Naive thymus-derived CD4-positive, alpha-beta T cell (primary cell): ENCODE measurements at places on chromosomes 1 and 21. TPM values are rescaled to one million over a fixed set of nuclear protein-coding genes. Genes with fewer than 3 reads are reported as not detected.

Gene DSCAM
- total RNA-seq, result not detected in 2 replicates

DNA sequence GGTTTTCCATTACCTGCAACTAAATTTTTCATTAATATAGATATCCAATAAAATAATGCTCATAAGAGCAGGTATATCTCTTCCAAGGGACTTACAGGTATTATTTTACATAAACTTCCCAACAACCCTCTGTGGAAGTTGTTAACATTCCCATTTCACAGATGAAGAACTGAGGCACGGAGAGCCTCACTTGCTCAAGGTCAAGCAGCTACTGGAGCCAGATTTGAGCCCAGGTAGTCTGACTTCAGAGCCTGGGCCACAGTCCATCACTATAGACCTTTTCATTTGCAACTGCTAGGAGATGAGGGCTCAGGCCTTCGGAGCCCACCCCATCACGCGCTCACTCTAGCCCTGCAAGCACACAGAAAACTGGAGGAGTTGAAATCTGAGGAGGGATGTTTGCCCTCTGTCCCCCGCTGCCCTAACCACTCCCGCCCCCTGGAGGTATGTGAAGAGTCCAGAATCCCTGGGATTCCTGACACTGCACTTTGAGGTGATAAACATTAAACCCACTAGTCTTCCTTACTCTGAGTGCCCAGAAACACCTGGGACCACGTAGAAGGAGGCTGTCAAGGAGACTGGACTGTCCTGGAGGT lies 11.7 kb upstream of the ALPL start:
- DNase-seq, result no peak

DNA sequence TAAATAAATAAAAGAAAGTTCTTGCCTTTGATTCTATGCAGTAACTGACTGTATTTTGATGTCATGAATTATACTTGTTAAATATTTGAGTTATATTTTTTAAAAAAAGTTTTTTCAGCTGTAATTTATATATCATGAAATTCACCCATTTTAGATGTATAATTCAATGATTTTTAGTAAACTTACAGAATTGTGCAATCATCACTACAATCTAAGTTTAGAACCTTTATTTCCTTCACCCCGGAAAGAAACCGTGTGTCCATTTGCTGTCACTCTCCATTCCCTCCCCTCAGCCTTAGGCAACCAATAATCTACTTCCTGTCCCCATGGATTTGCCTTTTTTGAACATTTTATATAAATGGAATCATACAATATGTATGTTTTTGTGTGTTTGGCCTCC lies 32.5 kb upstream of the DISC1 start:
- DNase-seq, result no peak

GRCh38 chr1:243946946-243947345 lies 96.9 kb upstream of the AKT3 start:
- DNase-seq, result no peak

Gene HDAC1
- total RNA-seq, result 111 TPM

GRCh38 chr21:17602874-17603273 lies 9.8 kb downstream of the BTG3 start:
- DNase-seq, result no peak

GRCh38 chr1:30467101-30467500 lies 256.3 kb downstream of the MATN1 start:
- DNase-seq, result no peak

GRCh38 chr21:36773117-36773516 lies 74.2 kb downstream of the SIM2 start:
- DNase-seq, result no peak

DNA sequence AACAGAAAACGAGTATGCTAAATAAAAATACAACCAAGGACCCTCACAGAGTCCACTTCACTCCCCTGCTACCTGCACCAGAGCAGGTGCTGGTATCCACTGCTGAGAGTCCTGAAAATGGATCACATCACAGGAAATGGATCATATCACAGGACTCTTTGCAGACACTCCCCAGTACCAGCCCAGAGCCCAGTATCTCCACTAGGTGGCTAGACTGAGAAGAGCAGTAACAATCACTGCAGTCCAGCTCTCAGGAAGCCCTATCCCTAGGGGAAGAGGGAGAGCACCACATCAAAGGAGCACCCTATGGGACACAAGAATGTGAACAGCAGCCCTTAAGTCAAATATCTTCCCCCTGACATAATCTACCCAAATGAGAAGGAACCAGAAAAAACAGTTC lies 28.0 kb downstream of the AGBL4 start:
- DNase-seq, result no peak

- DNase-seq, result no peak
Observed at GRCh38 chr1:164843743-164844500, 284.9 kb downstream of the PBX1 start.

DNA sequence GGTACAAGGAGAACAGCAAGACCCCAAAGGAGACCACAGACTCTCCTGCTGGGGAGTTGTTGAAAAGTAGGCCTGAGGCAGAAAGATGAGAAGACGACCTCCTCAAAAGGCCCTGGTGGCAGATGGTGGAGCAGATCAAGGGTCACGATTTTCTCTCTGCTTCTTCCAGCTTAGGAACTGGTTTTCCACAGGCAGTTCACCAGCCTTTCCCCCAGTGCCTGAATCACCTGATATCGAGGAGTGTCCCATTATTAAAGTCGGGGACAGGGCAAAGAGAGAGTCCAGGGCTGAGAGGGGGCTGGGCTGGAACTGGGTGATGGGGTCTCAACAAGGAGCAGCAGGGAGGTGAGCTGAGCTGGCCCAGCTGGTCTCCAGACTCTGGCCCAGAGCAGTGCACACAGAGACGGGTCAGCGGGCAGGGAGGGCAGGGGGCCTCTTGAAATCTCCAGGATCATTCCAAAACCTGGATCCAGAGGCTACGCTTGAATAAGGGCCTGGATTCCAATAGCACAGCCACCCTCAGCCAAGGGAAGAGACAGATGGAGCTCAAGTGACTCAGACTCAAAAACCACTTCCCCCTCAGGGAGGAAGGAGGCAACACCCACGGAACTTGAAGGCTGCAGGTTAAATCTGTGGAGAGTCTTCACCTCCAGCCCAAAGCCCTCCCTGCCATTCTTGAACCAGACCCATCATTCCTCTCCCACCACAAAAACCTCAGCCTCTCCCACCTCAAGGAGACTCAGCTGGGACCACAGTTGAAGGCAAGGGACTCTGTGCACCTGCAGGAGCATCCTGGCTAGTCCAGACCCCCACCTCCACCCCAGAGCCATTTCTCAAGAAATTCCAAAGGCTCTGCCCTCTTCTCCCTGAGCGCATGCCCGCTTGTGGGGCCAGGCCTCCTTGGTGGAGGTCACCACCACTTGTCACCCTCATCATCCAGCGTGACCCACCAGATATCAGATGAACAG lies at the start of gene S100A5:
S100A5 (minus strand) TSS at position 541 of the 968 bp plus-strand sequence. CDS start 743 bp downstream, outside the sequence.
- DNase-seq, result peak; percentile 53

DNA sequence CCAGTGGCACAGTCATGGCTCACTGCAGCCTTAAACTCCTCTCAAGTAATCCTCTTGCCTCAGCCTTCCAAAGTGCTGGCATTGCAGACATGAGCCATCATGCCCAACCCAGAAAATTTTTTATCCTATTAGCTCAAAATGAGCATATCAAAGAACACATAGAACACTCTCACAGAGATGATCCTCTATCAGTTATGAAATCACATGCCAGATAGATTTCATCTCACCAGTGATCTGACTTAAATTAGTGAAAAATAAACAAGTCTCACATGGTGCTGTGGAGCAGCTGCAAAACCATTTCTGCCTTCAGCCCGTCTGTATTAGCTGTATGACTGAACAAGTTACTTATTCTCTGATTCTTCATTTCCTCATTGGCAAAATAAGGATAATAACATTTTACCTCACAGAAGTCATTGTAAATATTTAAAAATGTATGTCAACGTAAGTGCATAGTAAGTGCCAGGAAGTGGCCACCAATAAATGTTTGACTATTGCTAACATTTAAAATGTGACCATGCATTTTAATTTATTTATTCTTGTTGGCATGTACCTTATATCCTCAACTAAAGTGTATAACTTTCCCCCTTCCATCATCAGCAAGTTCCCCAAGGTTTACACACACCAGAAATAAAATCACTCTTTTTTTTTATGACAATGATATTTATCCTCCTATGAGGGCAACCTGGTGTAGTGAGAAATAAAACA lies 29.0 kb upstream of the SLC19A2 start:
- DNase-seq, result no peak

Gene COL11A1
- not detected for total RNA-seq

DNA sequence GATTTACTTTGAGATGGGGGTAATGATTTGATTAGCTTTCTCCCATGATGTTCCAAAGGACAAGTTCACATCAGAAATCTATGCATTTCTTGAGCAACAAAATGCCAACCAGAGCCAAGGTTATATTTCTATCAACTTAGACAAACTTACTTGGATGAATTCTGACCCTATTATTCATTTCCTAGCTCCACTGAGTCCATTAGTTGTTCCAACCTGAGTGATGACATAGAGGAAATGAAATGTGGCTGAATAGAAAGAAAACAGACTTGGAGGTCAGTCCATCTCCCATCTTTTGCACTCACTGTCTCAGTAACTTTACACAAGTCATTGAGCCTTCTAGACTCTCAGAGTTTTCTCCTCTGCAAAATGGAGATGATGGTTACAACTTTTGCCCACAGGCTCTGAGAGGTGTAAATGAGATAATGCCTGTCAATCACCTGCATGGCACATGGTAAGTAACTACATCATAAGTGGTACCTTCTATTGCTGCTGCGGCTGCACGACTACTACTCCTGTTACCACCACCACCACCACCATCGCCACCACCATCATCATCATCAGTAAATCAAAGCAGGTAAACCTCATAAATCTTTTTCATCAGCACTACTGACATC lies 98.2 kb downstream of the PTPN14 start:
- DNase-seq, result no peak

DNA sequence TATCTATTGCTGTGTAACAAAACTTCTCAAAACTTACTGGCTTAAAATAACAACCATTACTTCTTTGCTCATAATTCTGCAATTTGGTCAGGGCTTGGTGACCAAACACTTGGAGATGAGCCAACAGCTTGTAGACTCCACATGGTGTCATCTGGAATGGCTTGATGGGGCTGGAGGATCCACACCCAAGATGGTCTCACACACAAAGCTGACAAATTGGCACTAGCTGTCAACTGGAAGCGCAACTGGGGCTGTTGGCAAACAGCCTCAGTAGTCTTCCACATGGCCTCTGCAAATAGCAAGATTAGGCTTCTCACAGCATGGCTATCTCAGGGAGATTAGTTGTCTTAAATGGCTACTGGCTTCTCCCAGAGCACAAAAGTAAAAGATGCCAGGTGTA lies 27.1 kb upstream of the MTF2 start:
- DNase-seq, result no peak

DNA sequence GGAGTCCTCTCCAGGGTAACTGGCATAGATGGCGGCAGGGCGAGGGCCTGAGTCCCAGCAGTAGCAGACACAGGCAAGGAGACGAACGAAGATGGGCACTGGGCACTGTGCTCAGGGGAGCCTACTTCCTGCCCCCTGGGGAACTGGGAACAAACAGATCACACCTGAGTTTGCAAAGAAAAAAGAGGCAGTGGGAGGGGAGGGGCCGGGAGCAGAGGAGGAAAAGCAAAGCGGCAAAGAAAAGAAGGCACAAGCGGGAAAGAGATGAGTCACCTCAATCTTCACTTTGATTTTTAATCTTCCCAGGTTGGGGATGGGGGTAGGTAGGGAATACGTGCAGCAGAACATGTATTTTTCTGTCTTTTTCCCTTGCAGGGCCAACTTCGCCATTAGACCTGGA lies 44.0 kb downstream of the ZSCAN20 start:
- no peak for DNase-seq

DNA sequence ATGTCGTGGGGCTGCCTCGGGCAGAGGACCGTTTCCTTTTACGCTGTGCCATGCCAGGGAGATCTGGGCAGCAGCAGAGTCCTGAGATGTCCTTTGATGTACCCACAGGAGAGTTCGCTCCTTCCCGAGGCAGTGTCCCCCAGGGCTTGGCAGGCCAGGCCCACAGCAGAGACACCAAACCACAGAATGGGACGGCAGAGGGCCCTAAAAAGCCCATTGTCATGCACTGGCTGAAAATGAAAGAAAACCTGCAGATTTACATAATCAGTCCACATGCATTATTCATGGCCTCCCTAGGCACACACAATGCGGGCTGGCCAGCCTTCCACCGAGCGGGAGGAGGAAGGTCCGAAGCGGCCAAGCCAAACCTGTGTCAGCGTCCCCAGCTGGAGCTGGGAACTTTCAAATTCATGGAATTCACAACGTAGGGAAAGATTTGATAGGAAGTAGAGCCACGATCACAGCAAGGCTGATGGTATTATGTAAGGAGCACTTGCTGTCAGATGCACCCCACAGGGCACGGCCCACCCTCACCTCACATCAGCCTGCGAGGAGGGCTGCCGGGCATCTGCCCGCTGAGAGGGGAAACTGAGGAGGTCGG lies 25.3 kb upstream of the EFHD2 start:
- no peak for DNase-seq

DNA sequence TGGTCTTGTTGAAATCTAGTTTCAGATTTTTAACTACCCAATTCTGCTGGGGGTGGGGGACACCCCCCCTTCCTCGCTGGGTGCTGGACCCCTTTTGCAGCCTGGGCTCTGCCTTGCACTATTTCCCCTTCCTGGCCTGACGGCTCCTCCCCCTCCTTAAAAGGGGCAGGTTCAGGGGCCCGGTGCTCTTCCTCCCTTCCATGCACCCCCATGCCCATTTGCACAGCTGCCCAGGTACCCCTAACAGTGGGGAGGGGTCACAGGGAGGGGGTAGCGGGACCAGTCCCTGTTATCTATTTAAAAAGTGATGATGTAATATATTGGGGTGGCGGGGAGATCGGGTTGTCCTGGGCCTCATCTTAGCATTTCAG lies 15.3 kb downstream of the ZBTB7B start:
- DNase-seq, result no peak

Gene CDKN2C
- 4.7 TPM for total RNA-seq

Gene GJA9
- total RNA-seq, result not detected

DNA sequence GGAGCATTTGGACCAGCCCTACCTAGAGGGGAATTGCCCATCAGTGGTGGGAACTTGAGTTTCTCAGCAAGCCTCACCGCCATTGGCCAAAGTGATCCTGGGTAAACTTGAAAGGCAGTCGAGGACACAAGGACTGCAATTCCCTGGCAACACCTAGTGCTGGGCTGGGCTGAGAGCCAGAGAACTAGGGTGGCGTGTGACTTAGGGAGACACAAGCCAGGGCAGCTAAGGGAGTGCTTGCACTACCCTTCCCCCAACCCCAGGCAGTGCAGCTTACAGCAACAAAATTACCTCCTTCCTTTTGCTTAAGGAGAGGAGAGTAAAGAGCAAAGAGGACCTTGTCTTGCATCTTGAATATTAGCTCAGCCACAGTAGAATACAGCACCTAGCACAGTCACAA lies 176.9 kb upstream of the PRMT6 start:
- no peak for DNase-seq

- DNase-seq, result no peak
Observed at GRCh38 chr1:221039616-221040015, 160.4 kb downstream of the HLX start.
